Pancreas (tissue), 10 donors: ENCODE measurements at places on chromosomes 11 and 22. TPM values are rescaled to one million over a fixed set of nuclear protein-coding genes. Genes with fewer than 3 reads are reported as not detected.

Gene ARL2
- polyA plus RNA-seq, result 60.0 TPM

Gene RTN4R
- polyA plus RNA-seq, result 1.7 TPM

Gene MFNG
- 5.2 TPM for polyA plus RNA-seq

Gene CECR2
- 0.89 TPM for polyA plus RNA-seq

Gene RTN3
- polyA plus RNA-seq, result 79.6 TPM

Gene OSM
- polyA plus RNA-seq, result 0.23 TPM

Gene FGF19
- polyA plus RNA-seq, result not detected

Gene PRAME
- not detected for polyA plus RNA-seq

Gene HEPN1
- not detected for polyA plus RNA-seq

Gene MMP11
- 0.87 TPM for polyA plus RNA-seq

Gene OR5A2
- not detected for polyA plus RNA-seq

Gene IGLL1
- polyA plus RNA-seq, result not detected

Gene ACRV1
- not detected for polyA plus RNA-seq

Gene ATP5MG
- 120 TPM for polyA plus RNA-seq

Gene OR51B5
- 0.05 TPM for polyA plus RNA-seq

Gene HPX
- polyA plus RNA-seq, result 5.2 TPM

Gene WT1
- polyA plus RNA-seq, result 0.09 TPM

Gene DDI1
- not detected for polyA plus RNA-seq
